ENCODE measurements at places on chromosomes 4 and X.

DNA sequence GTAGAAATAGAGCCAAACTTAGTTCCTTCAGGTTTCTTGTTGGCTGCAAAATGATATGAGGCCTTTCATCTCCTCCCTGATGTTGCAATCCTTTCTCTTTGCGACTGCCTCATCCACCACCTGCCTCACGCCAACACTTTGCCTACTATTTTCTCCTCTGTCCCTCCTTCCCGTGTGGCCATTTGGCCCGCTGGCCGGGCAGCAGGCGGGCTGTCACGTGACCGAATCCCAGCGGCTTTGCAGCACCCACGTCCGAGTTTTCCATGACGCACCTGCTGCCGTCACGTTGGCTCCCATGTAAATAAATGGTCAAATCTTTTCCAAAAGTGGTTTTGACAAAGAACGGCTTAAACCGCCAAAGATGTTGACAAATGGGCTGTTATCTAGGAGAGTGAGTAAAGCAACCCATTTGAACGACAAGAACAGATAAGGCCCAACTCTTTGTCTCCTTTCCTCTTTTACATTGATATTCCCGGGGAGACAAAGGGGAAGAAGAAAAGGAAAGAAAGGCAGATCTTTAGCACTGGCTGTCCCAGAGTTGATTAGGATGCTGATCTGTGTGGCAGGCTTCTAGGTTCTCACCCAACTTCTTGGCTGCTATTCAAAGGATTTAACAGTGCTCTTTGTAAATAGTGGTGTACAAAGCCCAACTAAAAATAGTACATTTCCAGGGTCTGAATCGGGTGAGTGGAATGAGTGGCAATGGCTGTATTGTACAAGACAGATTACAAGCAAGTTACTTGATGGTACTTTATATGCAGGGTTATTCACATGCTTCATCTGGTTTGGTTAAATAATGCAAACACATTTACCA lies 174.2 kb upstream of the JADE1 start:
- DNase-seq, result no peak

- DNase-seq, result no peak
Observed at GRCh38 chr4:28269426-28269825, 1408.8 kb downstream of the STIM2 start.

- DNase-seq, result no peak
Observed at GRCh38 chr4:41763729-41764128, 15.2 kb upstream of the PHOX2B start.

DNA sequence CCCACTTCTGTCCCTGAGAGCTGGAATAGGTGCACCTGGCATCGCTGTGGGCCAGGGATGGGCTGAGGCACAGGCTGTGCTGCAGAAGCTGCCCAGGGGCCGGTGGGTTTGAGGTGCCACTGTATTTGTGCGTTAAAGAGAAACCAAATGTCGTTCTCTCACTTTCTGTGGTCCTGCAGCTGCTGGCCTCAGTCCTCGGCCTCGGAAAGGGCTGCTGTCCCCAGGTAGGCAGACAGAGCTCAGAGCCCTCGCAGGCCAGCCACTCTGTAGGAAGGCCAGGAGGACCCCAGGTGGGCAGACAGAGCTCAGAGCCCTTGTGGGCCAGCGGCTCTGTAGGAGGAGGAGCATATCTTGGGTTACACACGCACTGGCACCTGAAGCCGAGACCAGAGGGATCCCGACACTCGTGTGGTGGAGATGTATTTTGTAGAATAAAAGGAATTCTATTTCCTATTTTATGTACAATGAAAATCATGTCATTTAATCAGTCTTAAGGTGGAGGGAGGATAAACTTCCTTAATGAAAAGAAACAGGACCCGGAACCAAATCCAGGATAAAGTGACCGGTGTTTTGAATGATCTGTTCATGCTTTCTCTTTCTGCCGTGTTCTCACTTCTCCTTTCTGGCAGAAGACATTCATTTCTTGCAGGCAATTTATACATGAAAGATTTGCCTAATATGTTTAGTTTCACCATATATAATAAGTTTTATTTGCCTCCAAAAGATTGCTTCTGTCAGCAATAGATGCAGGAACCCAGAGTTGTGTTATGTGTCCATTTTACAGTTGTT lies 54.4 kb upstream of the HGFAC start:
- peak; percentile 69 for DNase-seq

DNA sequence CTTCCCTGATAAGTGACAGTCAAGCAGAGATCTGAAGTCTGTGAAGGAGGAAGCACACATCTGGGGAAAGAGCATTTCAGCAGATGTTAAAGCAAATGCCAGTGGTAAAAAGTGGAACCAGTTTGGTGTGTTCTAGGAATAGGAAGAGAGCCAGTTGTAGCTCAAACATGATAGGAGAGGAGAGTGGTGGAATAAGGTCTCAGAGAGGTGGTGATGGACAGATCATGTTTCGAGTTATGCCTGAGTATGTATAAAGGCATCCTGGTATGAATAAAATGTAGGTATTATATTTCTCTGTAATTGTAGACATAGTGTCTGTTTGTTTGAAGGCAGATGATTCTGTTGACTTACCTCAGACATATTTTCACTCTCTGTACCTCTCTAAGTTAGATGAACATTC lies 89.1 kb downstream of the LARP7 start:
- DNase-seq, result no peak

DNA sequence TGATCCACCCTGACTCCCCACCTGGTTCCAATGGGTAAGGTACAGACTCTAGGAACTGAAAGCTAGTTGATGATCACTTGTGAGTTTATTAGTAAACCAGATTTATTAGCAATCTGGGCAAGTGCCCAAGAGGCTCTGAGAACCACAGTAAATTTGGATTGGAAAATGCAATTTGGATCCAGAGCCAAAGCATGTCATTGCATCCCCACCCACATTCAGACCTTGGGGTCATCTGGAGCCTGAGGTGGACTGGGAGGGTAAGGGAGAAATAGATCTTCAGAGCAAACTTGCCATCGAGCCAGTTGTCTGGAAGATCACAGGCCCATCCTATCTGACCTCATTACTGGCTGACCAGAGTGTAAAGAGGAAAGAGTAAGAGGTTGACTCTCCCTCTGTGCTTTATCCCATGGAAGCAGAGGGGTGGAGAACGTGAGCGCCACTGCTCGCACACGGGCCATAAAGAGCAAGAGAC lies 78.7 kb upstream of the RASGEF1B start:
- DNase-seq, result no peak

- DNase-seq, result no peak
Observed at GRCh38 chr4:141642063-141642462, 5.7 kb downstream of the IL15 start.

- no peak for DNase-seq
Observed at GRCh38 chr4:87949961-87950360, 25.6 kb upstream of the SPP1 start.

DNA sequence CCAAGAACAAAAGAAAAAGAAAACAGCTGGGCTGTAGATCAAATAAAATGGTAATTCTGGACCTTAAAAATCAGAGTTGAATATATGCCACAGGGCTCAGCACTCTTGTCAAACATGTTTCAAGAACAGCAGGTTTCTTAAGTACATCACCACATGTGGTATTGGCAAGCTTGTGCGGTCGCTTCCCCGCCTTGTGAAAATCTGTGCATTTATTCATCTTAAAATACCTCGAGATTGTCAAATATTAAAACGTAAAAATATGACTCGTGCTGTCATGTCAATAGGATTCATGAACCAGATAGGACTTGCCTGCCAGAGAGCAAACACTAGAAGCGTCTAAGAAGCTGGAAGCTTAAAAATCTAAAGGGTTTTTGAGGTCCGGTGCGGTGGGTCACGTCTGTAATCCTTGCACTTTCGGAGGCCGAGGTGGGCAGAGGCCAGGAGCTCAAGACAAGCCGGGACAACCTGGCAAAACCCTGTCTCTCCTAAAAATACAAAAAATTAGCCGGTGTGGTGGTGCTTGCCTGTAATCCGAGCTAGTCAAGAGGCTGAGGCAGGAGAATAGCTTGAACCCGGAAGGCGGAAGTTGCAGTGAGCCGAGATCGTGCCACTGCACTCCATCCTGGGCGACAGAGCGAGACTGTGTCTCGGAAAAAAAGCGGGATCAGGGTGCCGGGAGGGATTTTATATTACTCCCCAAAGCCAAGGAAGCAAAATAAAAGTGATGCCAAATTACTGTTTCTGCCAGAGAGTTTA lies 40.2 kb upstream of the TMEM154 start:
- no peak for DNase-seq

DNA sequence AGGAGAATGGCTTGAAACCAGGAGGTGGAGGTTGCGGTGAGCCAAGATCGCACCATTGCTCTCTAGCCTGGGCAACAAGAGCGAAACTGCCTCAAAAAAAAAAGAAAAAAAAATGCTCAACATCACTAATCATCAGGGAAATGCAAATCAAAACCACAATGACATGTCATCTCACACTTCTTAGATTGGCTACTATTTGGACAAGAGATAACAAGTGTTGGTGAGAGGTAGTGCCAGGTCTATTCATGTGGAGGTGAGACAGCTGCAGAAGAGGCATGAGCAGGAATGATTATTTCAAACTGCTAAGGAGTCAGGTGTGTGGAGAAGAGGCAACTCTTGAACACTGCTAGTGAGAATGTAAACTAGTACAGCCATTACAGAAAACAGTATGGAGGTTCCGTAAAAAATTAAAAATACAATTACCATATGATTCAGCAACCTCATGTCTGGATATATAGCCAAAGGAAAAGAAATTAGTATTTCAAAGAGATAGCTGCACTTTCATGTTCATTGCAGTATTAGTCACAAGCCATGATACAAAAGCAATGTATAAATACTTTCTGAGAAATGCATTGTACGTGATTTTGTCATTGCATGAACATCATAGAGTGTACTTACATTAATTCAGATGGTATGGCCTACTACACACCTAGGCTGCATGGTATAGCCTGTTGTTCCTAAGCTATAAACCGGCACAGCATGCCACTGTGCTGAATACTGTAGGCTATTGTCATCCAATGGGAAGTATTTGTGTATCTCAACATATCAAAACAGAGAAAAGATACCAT lies 75.3 kb downstream of the TMEM144 start:
- no peak for DNase-seq

GRCh38 chr4:82988323-82988832 lies 22.2 kb downstream of the LIN54 start:
- no peak for DNase-seq

GRCh38 chr4:113303315-113303714 lies 253.9 kb downstream of the ANK2 start:
- DNase-seq, result no peak

GRCh38 chr4:751676-752075 lies 46.0 kb downstream of the PCGF3 start:
- no peak for DNase-seq

GRCh38 chr4:185799442-185799841 lies 12.6 kb downstream of the SORBS2 start:
- no peak for DNase-seq

DNA sequence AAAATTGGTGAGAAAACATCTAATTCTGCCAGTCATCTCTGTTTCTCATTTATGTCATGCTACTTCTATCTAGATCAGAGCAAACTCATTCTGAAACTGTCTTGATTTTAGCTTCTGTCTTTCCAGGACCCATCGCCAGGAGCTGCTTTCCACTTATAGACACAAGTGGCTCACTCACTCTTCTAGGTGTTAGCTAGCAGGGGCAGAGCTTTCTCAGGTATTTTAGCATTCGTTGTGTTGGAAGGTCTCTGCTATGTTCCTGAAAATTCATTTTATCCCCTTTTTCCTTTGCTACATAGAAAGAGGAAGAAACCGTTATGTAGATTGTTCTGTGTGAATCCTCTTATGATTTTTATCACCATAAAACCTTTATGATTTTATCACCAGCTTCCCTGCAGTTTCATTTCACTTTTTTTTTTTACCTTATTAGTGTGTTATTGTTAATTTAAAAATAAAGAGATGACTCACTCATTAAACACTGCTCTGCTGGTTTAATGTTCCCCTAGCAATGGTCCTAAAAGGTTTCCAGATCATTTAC lies 246.6 kb upstream of the AADAT start:
- DNase-seq, result no peak

GRCh38 chrX:15751155-15751819 lies 13.2 kb downstream of the CA5B start:
- DNase-seq, result peak; percentile 72

DNA sequence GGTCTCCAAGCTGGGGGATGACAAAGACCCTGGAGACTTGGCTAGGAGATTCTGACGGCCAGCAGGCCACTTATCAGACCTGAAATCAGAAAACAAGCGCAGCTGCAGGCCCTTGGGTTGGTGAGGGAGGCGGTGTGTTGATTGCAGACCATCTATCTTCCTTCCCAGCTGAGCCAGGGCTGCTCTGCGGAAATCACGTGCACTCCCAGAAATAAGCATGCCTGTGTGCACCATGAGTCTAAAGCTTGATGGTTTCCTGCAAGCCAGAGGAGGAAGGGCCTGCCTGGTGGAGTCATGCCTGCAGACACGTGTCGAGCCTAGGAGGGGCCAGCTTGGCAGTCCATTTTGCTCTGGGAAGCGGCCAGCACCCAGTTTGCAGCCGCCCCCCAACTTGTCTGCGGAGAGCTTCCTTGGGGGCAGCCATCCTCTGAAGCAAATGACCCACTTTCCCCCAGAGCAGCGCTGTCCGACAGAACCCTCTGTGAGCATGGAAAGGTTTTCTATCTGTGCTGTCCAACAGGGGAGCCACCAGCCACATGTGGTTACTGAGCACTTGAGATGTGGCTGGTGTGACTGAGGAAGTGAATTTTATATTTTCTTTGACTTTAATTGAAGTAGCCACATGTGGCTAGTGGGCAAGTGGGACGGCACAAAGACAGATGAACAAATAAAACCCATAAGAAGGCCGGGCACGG lies 175.7 kb upstream of the BCOR start:
- DNase-seq, result no peak

DNA sequence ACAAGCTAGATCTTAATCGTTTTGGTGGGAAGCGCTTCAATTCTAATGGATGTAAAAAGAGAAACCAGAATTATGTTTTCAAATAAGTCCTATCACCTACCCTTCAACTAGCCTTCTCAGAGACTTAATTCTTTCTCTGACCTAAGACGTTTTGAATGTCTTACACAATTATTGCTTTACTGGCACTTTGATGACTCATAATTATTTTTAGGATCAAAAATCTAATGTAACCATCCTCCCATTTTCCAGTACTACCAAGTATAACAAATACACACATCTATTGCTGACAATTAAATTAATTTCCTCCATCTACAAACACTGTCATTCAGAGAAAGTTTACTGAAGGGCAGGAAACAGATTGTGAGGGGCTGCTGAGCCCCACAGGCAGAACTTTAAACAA lies 108.6 kb downstream of the PPP3CA start:
- no peak for DNase-seq

GRCh38 chr4:159010563-159011260 lies 92.2 kb upstream of the RAPGEF2 start:
- DNase-seq, result no peak

DNA sequence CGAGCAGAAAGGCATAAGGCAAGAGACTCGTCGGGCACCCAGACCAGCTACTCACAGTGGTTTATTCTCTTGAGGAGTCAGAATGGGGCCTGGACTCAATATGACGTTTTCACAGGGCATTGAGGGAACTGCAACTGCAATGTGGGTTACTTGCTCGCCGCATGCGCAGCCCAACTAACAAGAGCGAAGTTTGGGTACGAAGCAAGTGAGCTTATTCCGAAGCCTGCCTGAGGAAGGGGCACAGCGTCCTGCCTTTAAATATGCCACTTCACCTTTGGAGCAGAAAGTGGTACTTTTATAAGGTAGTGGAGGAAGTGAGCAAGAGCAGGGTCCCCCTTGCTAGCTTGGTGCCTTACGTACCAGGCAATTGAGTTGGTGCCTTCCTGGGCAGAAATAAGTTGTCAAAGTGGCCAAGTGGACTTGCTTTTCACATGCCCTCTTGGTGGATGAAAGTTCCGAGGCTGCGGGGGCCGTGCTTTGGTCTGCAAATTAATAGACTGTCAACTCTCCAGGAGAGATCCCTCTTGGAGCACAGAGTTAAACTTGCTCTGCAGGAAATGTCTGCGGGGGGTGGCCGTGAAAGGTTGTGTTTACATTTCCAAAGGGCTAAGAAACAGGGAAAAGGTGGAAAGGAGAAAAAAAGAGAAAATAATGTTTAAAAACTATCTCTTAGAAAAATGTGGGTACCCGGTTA lies 480.4 kb downstream of the TRIML1 start:
- DNase-seq, result no peak

All from B cell (primary cell).